ENCODE measurements at places on chromosomes 13 and 19. TPM values are rescaled to one million over a fixed set of nuclear protein-coding genes. Genes with fewer than 3 reads are reported as not detected.

Gene ACP7
- not detected for total RNA-seq

Gene PRR19
- total RNA-seq, result 0.09 TPM

Gene USPL1
- 11.4 TPM for total RNA-seq

Gene C19orf67
- total RNA-seq, result not detected

Gene ATXN8OS
- total RNA-seq, result not detected
